Non-pigmented ciliary epithelial cell (primary cell): ENCODE measurements at places on chromosomes 7 and 10.
A peak's percentile ranks its signal among the peaks of the same experiment; 100 is the strongest.

GRCh38 chr10:12720217-12720981 lies 281.1 kb downstream of the CCDC3 start:
- DNase-seq: peak; percentile 95

DNA sequence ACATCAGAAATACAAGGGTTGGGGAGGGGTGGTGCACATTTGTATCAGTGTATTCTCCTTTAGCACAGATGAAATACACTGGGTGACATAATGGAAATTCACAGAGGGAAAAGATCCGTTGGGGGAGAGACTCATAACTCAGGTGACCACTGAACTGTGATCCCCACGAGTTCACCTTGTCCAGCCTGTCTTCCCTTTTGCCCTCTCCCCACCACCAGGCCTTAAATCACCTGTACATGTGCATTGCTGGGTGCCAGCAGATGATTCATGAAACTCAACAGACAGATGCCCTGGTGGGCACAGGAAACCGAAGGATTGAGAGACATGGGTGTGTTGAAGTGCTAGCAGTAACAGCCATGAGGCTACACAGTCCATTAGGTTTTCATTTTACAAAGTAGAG lies 253.3 kb downstream of the PLXNA4 start:
- no peak for DNase-seq

DNA sequence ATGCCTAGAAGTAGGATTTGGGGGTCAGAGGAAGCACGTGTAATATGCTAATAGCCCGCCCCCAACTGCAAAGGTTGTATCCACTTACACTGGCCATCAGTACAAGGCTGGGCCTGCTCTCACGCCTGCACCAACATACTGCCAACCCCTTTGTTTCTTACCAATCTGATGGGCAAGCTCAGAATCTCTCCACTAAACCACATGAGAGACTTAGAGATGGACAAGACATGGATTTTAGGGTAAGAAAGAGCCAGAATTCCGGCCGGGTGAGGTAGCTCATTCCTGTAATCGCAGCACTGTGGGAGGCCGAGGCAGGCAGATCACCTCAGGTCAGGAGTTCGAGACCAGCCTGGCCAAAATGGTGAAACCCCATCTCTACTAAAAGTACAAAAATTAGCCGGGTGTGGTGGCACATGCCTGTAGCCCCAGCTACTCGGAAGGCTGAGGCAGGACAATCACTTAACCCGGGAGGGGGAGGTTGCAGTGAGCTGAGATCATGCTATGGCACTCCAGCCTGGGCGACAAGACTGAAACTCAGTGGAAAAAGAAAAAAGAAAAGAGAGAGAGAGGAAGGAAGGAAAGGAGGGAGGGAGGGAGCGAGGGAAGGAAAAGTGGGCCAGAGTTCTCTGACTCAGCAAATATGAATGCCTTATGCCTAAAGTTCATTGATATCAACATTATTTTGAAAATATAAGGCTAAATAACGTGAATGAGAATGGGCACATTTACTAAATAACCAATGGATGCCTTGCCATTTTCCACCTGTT lies 162.2 kb downstream of the SLIT1 start:
- DNase-seq: no peak

DNA sequence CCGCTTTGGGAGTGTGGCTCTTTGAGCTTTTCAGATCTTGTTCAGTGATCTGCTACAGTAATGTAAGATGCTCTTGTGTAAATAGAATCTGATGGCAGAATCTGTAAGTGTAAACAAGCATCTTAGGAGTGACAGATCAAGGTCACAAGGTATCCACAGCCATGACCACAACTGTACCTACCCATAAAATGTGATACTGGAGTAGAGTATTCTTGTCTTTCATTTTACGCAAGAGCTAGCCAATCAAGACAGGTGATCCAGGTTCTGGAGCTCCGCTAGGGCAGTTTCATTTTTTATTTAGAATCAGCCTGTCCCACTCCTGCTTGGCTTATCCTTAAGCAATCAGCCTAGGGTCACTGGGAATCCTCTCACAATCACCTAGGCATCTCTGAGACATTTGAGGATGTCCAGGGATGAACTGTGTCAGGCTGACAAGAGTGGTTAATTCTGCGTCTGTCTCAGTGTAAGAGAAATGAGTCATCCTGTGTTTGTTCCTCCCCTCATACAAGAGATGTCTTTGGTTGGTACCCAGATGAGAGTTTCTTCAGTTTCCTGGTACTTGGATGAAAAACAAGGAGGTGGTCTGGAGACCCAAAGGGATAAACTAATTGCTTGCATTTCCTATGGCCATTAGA lies 13.6 kb downstream of the ZNF138 start:
- DNase-seq: no peak

DNA sequence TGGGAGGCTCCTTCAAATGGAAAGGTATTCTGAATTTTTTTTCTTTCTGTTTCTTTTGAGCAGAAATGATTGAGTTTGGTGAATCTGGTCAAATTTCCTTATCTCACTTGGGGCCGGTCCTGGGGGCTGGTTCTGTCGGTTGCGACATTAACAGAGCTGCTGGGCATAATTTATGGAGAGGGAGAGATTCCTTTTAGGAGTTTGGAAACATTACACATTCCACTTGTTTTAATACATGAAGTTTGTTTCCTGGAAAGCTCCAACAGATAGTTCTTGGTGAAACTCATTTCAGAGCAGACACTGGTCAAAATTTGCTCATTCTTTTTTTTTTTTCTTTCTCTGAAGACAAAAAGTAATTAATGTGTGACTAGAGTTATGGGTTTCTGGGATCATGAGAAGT lies 129.9 kb downstream of the ABCA13 start:
- no peak for DNase-seq

DNA sequence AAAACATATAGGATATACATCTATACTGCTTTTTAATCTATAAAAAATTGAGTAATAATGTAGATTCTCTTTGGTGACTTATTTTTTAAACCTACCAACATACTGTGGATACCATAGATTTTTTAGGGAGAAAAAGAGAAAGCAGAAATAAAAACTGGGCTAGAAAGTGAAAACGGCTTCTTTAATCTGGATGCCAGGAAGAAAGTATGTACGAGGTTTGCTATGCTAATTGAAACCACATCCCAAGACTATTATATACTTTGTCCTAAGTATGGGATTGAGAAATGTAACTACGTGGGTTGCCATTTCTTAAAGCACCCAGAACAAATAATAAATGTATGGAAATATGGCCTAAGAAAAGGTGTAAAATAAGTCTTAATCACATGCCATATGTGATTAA lies 129.0 kb upstream of the NFE2L3 start:
- DNase-seq: no peak

- no peak for DNase-seq
Measured at GRCh38 chr10:14508725-14509124, 178.0 kb upstream of the FRMD4A start.

GRCh38 chr7:105256761-105257231 lies 131.9 kb downstream of the SRPK2 start:
- no peak for DNase-seq

DNA sequence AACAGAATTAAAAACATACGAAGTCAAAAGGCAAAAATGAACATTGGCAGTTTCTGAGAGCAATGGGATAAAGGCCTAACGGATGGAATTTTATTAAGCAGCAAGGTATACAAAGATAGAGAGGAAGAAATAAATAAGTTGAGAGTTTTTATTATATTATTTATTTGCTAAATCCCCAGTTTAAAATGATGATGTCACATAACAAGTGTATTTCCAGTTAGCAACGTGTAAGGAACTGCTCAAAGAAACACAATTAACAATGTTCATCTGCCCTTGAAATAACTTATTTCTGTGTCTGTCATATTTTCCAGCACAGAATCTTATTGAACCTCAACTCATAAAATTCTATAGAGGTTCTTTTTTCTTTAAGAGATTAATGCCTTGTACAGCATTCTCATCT lies 108.6 kb upstream of the TMEM106B start:
- DNase-seq: no peak

GRCh38 chr7:45918556-45918955 lies 2.5 kb downstream of the IGFBP3 start:
- no peak for DNase-seq

DNA sequence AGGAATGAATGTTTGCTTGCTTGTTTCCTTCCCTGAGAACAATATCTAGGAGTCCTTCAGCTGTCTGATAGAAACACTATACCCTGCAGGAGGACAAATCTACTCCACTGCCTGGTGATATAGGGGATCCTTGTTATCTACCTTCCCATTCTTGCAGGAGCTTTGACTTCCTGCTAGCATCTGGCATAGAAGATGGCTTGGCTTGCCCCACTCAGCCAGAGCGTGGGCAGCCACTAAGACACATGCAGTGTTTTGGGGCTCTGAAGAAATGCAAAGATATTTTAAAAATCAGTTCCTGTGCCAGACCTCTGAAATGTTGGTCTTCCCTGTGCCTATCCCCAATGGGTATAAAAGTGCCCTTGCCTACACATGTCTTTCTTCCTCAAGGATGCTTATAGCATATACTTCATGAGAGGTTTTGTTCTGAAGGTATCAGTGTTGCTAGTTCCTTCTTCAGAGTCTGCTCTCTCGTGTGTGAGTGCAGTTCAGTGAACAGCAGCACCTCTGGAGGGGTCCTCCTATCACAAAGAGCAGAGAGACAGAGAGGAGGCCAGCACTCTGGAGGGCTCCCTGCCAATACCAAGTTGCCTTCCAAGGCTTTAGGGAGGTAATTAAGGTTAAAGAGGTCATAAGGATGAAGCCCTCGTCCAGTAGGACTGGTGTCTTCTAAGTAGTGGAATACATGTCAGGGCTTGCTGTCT lies 149.1 kb upstream of the CALCR start:
- no peak for DNase-seq

GRCh38 chr10:46226232-46226631 lies 60.6 kb upstream of the ANTXRL start:
- DNase-seq: no peak

GRCh38 chr7:151752816-151753595 lies 123.9 kb downstream of the PRKAG2 start:
- no peak for DNase-seq

DNA sequence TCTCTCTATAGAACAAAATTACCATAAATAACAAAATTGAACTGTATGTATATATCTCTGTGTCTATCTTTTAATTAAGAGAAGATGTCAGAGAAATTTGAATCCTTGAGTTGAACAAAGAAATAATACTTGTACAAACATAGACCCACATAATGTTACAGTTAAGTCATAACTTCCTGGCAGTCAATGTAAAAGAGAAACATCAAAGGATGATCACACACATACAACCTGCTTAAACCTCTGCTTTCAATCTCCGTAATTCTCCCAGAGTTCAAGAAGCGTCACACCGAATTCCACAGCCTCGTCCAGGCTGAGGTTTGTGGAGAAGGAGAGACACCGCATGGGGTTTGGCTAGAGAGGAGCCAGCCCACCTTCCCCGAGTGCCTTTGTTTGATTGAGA lies 40.1 kb upstream of the LRRC4 start:
- DNase-seq: no peak

GRCh38 chr7:137820677-137821420 lies 25.9 kb downstream of the DGKI start:
- no peak for DNase-seq

GRCh38 chr10:102752266-102752930 lies 8.7 kb downstream of the WBP1L start:
- DNase-seq: peak; percentile 74

DNA sequence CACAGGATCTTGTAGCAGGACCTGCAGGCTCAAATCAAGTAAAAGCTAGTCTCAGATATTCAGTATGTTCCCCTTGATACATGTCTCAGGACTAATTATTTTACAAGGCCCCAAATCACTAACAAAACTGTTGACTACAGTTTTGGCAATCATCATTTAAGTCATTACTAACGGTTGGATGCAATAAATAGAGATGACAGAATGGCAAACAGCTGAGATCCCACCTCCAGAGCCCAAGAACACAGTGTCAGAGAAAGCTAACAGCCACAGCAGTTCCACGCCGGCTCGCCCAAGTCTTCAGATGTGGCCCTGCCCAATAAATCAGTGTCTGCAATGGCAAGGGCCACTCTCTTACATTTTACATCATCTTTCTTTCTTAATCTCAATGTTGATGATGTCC lies 87.6 kb downstream of the CTBP2 start:
- no peak for DNase-seq

- no peak for DNase-seq
Measured at GRCh38 chr10:109215291-109216075, 707.8 kb downstream of the XPNPEP1 start.

DNA sequence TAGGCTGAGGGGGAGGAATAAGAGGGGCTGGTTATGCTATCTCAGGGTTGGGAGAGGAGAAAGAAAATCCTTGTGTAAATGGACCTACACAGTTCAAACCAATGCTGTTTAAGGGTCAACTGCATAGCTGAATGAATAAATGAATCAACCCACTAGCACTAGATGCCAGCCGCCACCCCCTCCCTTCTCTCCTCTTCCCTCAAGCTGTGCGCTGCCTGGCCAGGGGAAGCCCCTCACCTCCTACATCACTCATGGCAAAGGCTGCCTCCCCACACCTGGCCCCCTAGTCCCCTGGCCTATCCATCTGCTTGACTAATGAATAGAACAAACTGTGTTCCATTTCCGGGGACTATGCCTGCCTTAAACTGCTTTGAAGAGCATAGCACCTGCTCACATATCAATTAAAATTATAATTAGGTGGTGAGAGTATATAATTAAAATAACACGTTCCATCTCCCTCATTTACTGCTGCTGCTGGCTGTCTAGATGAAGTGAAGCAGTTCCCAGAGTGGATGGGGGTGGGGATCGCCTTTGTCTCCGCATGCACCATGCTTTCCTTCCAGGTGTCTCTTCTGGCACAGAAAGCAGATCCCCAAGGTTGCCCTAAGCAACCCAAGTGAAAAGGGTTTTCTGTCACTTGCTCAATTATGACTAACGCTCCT lies 32.6 kb downstream of the GRID1 start:
- no peak for DNase-seq

DNA sequence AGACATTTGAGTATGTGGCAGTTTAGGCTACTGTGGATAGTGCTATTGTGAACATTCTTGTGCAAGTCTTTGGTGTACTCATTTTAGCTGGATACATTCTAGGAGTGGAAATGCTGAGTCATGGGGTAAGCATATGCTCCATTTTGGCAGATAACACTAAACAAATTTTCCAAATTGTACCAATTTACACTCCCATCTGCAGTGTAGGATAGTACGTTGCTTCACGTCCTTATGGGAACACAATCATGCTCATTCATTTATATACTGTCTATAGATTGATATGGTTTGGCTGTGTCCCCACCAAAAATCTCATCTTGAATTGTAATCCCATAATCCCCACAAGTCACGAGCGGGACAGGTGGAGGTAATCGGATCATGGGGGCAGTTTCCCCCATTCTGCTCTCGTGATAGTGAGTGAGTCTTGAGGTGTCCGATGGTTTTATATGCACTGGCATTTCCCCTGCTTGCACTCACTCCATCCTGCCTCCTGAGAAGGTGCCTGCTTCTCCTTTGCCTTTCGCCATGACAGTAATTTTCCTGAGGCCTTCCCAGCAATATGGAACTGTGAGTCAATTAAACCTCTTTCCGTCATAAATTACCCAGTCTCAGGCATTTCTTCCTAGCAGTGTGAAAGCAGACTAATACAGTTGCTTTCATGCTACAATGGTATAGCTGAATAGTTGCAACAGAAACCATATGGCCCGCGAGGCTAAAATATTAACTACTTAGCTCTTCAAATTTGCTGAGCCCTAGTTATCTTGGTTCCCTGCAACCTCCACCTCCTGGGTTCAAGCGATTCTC lies 25.6 kb downstream of the RNF216 start:
- DNase-seq: peak; percentile 35
